ENCODE measurements at places on chromosomes 16 and 17.

DNA sequence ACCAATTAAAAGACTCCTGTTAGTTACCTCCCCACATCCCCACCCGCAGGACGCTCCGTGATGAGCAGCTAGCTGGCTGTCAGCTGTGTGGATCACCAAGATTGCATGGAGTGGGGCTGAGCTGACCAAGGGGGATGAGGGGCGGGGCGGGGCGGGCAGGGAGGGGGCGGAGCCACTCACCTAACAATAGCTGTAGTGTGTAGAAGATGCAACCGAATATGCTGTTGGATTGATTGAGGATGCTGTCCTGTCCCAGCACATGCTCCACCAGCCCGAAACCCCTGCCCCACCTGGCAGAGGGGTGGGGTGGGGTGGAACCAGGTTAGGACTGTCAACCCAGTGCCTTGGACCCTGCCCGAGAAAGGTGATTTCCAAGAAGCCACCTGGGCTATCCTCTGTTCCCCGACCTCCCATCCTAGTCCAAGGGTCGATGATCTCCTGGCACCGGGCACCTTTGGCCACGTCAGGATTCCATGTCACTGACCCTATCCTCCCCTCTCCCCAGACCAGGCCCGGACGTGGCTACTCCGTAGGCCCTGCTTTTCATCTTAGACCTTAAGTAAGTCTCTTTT is 1.4 kb downstream of the VKORC1 start:
- DNase-seq = no peak

GRCh38 chr16:82895843-82896242 is 269.1 kb downstream of the CDH13 start:
- no peak for DNase-seq

DNA sequence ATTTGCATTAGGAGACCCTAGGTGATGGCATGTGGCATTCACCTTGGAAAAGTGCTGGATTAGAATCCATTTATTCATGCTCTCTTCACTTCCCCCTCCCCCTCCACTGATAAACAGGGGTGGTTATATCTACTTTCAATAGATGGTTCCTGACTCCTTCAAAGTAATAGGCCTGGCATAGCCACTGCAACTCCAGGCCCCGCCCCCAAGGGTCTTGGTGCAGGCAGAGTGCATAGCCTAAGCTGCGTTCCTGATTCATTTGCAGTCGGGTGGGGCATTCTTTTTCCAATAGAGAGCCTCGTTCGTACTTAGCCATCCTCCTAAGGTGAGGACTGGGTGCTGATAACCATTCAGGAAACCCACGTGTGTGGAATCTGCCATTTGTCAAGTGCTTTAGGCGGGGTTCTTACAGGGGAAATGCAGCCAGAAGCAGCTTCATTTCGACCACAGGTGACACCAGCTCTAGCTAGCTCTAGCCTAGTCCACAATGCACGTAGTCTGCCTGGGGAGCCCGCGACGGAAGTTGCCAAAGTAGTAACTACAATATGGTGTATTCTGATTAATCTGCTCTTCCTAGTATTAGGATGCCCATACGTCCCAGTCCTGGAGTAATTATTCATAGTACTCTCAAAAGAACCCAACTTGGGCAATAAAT is 11.1 kb downstream of the UBE2O start:
- no peak for DNase-seq

GRCh38 chr17:7849130-7849750 is 5.6 kb upstream of the TMEM88 start:
- no peak for DNase-seq

- DNase-seq = no peak
Measured at GRCh38 chr16:74830648-74831047, 56.0 kb upstream of the FA2H start.

All from NCI-H1436 (cell line).